ENCODE measurements at places on chromosomes 4 and X.
A peak's percentile ranks its signal among the peaks of the same experiment; 100 is the strongest.

- no peak for DNase-seq
Observed at GRCh38 chr4:41236032-41236431, 20.7 kb upstream of the UCHL1 start.

DNA sequence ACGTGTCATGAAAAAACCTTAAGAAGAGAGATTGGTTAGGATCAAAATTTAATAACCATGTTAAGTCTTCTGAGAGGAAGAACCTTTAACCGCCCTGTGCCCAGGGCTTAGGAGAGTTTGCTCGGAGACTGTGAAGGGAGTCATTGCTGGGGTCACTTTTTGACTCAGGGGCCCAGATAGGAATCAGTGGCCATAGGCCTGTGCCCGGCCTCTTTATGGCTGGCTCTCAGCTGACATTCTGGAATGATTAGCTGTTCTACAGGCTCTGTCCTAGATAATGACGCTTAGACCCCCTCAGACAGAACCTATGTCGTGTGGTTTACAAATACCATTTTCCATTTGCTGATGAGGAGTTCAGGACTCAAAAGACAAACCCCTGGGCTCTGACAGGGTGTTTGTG, 174.1 kb downstream of the DCLK2 start:
- no peak for DNase-seq

- DNase-seq, result no peak
Observed at GRCh38 chrX:40243755-40244515, 146.2 kb upstream of the BCOR start.

DNA sequence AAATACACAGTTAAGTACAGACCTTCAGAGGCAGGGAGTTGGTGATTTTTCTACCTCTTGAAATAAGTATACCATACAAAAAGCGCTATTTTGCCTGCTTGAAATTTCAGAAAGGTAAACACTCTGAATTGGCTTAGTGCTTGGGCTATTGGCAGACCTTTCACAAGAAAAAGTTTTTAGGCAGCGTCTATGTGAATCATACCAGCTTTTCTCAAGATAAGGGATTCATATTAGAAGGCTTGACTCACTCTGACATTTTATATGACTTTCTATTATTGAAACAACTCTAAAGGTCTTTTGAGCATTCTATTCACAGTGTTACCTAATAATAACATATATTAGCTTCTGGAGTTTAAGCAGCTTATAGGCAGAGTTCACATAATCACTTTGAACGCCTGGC, 286.4 kb upstream of the FAT1 start:
- no peak for DNase-seq

DNA sequence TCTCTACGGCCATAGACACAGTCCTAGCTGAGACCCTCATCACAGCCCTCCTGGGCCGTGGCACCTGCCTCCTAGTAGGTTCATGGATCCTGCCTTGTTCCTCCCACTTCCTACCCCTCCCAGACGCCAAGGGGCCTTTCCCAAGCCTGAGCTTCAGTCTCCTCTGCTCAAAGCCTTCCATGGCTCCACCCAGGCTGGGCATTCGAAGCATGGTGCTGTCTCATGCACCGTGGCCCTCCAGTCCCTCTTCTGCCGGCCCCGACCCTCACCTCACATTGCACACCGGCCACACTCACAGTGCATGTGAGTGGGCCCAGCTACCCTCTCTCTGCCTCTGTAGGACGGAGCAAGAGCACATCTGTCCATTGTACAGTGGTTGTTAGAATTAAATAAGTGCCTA, 21.7 kb upstream of the KIAA0232 start:
- DNase-seq, result no peak

DNA sequence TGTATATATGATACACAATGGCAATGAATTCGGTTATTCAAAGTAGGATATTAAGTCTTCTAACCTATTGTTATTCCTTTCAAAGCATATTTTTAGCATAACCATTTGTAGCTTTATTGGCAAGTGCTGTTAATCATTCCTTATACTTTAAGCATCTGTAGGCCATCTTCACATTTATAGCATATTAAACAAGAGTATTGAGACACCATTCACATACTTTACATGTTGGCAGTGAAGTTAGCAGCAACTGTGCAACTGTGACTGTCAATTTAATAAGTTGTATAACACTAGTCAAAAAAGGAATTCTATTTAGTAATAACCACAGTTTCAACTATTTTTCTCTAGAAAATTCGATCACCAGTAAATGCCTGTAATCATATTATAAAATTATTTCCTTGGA, 107.3 kb upstream of the MYOZ2 start:
- DNase-seq, result no peak

DNA sequence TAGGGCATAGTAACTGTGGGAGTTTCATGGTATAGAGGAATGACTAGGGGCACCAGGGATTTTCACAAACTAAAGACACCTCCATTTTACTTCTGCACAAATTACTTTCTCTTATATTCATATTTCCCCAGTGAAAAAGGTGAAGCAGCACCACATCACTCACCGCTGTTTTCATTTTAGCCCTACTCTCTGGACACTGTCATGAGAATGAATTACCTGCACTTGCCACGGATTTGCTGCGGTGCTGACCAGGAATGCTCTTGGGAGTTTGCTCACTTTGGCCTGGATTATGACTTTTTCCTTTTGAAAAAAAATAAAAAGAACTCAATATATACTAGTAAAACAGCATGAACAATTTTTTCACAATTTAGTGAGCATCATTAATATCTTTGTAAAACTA, 351.3 kb downstream of the NKX6-1 start:
- no peak for DNase-seq

- no peak for DNase-seq
Observed at GRCh38 chrX:53251307-53251706, 26.3 kb upstream of the KDM5C start.

DNA sequence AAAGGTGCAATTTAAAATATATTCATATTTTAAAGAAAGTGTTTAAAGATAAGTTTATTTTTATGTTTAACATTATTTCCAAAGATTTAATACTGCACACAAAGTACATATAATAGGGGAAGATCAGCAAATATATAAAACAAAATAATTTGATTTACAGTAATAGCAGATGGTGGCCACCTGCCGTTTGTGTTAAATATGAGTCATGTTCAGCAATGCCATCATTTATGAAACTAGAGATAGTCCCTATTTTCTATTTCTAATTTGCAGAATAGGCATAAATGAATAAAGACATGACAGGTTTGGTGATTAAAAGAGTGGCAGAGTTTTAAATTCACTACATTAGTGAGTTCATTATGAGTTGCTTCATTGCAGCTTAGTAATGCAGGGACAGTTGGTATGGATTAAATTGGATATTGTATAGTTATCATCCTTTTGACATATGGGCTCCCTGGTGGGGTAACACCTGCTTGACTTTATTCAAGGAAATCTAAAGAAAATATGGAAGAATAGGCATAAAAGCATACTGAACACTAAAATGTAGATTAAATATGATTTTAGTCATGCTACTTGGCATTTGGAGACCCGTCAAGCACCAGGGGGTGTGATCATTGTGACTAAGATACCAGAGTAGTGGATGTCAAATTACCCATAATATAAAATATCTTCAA, 78.8 kb upstream of the BANK1 start:
- peak; percentile 91 for DNase-seq

DNA sequence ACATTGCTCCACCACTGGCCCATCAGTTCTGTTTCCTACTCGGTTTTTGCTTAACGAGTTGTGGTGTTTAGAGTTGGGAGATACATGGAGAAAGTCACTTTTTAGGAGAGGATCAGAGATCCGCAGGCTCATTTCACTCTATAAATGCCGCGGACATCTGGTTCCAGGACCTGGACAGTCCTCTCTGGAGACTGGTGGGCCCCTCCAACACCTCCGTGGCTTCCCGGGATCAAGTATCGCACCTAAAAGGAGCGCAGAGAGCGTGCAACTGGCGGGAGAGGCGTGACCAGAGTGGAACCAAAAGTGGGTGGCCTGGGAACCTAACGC, 9.9 kb upstream of the CLTRN start:
- DNase-seq, result no peak

- DNase-seq, result no peak
Observed at GRCh38 chr4:71254451-71255012, 84.3 kb upstream of the SLC4A4 start.

DNA sequence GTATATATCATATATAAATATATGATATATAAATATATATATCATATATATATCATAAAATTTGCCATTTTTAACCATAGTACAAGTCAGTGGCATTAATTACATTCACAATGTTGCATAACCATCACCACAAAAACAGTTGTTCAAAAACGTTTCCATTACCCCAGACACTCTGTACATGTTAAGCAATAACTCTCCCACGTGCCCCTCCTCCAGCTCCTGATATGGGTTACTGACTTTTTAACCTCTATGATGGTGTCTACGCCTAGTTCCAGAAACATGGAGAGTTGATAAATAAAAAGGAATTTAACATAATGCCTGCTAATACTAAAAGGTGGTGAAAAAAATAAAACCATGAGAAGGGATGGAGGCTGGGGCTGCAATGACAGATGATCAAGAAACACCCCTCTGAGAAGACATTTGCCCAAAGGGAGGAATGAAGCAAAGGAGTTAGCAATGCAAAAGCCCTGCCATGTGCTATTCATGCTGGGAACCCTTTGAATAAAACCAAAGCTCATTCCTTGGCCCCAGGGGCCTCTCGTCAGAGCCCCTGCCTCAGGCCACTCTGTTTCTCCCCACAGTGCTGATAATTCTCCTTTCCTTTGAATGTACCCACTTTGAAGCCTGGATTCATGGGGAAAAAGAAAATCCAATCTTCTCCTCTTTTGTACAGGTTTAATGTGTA, 144.3 kb downstream of the NWD2 start:
- DNase-seq, result no peak

- DNase-seq, result no peak
Observed at GRCh38 chr4:103400405-103400804, 202.3 kb upstream of the CENPE start.

- no peak for DNase-seq
Observed at GRCh38 chrX:118756101-118756500, 28.7 kb downstream of the IL13RA1 start.

DNA sequence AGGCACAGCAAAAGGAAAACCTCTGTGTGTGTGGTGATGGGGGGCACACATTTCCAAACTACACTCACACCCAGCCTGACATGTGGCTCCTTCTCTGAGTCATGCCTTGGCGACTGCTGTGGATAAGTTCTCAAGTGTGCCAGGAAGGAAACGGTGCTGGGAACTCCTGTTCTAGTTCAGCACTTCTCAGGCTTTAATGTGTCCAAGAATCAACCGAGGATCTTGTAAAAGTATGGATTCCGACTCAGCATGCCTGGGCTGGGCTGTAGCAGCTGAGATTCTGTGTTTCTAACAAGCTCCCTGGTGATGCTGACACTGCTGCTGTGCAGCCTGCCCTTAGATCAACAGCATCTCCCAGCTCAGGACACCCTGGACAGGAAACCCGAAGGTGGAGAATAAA, 20.2 kb downstream of the CLNK start:
- no peak for DNase-seq

GRCh38 chrX:72604705-72605104, 32.1 kb upstream of the HDAC8 start:
- no peak for DNase-seq

DNA sequence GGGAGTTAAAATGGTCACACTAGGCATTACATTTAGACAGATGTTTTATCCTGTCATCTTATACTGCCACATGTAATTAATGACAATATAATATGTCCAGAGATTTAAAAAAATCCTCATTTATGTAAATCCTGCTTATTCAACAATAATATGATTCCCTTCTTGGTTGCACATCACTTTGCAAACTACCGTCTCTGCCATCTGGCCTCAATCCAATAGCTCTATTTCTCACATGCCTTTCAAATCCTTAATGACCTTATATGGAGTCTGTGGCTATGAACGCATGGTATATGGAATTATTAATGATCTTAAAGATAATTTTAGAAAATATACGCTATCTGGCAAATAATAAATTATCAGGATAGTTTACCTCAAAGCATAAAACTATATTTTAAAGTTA, 144.5 kb downstream of the NPNT start:
- DNase-seq, result peak; percentile 0

DNA sequence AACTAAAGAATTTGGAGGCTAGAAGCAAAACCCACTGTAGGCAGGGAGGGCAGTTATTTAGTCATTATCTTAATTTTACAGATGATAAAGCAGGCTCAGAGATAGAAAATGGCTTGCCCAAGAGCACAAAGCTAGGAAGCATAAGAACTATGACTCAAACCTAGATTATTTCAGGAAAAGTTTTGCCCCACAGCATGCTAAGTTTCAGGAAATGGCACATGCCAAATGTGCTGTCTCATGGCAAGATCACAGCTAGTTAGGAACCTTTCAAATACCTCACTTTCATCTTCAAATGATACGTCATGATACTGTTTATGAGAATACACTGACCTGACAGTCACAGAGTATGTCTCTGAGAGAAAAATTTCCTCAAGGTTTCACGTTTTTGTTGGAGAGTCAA, 78.5 kb upstream of the SPANXC start:
- DNase-seq, result no peak

DNA sequence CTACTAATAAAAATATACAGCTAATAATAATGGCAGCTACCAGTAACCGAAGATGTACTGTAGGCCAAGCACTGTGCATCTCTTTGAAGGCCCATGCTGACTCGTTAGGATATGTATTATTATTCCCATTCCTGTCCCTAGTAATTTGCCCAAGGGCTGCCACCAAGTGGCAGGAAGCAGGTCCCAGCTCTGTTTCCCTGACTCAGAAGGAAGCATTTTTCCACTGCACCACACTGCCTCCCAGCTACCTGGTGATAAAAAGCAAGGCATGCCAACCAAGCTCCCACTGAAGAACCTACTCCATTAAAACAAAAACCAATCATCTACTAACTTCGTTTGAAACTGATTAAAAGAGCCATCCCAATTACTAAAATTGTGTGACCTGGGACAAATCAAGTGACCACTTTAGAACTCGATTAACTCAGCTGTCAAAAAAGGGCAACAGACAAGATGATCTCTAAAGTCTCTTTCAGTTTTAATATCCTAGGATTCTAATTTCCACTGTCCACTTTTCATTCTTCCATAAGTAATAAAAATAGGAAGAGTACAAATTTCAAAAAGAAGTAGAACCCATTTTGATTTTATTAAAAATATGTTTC, 24.3 kb upstream of the PGM2 start:
- peak; percentile 77 for DNase-seq

DNA sequence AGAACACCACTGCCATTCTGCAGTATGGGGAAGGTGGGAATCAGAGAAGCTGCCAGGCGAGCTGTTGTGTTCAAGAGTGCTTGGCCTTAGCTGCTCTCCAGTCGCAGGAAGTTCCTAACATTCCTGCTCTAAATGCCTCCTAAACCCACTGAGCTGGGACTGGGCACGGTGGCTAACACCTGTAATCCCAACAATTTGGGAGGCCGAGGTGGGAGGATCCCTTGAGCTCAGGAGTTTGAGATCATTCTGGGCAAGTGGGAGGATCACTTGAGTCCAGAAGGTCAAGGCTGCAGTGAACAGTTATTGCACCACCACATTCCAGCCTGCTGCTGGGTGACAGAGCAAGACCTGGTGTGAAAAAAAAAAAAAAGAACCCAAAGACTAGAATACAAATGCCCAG, 690.3 kb upstream of the FAM241A start:
- DNase-seq, result no peak

All from NCI-H2171 treated with DMSO at 0.1 percent for 48 hours (cell line).